ENCODE measurements at places on chromosomes 7 and 10.
A peak's percentile ranks its signal among the peaks of the same experiment; 100 is the strongest.

DNA sequence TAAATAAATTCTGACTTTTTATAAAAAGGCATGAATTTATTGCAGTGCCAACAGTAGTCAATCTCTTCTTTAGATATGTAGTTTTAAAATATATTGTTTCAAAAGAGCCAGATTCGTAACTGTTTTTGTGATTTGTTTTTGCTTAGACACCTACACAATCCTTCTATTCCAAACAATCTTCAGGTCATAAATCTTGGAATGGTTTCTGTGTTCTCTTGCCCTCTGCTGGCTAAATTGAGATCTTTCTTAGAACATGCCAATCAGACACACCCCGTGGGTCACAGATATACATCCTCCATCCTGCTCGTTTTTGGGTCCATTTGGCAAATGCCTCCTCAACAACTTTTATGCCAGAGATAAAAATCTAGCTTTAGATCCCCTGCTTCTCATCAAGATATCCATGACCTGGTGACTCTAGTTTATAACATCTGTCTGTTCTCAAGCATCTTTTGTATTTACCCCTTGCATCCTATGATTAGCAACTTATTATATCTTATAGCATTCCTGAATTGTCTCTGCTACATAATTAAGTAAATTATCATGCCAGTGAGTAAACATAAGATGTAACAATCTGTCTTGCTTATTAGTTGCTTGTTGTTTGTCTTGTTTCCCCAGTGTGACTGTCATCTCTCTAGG lies 35.3 kb upstream of the IFRD1 start:
- peak; percentile 65 for DNase-seq

DNA sequence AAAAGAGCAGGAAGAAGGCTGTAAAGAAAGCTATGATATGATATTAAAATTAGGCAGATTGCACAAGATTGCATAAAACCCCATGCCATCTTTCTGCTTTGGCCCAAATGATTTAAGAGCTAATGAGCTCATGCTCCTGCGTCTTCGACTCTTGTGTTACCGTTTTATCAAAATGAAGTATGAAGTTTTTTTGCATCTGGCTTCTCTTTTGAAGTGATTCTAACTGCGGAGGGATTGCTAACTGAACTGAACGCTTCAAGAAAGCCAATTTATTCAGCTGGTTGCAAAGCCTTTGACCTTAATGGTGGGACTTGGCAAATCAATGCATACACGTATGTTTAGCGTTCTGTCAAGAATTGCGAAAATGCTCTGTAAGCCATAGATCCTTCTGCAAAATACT lies 282.9 kb downstream of the TWIST1 start:
- DNase-seq, result no peak

DNA sequence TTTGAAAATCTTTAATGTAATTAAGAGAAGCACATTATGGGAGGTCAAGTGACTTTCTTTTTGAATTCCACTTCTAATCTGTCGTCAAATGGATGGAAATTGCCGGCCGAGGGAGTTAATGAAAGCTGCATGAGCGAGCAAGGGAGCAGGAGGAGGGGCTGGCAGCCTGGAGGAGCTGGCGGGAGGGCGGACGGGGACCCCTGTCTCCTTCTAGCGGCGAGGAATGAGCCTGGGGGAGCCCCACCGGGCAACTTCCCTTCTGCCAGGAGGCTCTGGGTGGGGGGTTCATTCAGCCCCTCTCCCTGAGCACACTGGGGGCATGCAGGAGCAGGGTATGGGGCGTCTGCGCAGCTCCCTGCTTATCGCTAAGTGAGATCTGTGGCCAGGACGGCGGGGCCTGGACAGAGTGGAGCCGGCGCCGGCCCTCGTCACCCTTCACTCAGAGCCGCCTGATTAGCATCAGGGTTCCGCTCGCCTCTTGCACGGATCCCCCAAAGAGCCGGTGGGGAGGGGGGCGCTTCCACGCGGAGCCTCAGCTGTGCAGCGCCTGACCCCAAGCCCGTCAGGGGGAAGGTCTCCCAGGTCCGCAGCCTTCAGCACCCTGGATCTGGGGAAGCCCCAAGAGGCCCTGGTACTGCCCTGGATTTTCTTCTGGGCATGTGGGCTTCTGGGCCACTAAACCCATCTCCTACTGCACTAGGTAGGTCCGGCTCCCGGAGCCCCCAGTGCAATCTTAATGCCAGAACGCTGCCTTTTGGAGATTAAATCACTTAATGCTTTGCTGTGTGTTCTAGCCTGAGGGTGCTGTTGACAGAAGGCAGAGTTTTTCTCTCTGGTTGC lies 680.8 kb downstream of the LRMDA start:
- no peak for DNase-seq

GRCh38 chr10:71520042-71520441 lies 123.3 kb downstream of the CDH23 start:
- DNase-seq, result no peak

DNA sequence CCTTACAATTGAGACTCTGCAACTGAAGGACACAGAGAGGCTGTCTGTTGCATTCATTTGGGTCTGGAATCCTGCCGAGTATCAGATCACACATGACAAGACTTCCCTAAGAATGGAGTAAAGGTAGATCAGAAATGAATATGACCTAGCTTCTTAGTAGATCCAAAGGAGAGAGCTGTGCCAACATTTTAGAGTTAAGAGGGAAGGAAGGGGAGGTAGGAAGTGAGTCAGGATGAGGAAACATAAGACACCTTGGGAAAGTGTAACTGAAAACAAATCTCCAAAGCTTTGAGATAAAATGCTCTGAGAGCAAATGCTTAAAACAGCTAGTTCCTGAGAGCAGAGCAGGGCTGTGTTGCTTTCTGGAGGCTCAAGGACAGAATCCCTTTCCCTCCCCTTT lies 6.1 kb upstream of the SLC25A13 start:
- no peak for DNase-seq

- peak; percentile 58 for DNase-seq
Observed at GRCh38 chr7:112416127-112416526, 34.1 kb upstream of the IFRD1 start.

DNA sequence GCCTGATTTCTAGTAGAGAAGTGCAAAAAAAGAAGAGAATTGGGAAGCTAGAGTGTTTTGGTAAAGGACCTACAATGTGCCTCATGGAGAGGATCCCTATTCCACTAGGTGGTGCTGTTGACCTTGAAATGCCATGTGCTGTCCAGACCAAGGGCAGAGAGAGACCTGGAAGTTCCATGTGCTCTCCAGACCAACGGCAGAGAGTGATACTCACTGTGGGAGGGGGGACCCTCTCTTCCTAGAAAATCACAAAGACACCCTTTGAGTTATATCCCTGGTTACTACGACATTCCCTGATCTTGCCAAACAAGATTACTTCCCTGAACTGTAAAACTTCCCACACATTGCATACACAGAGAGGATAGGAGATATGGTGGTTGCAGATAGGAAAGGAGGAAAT lies 212.7 kb upstream of the ZNF804B start:
- peak; percentile 12 for DNase-seq

- DNase-seq, result peak; percentile 67
Observed at GRCh38 chr10:102718220-102718619, 3.8 kb downstream of the SFXN2 start.

- DNase-seq, result no peak
Observed at GRCh38 chr10:51881213-51881612, 181.8 kb upstream of the CSTF2T start.

GRCh38 chr7:149791-150636 lies 42.4 kb upstream of the FAM20C start:
- no peak for DNase-seq

GRCh38 chr10:110857265-110858171 lies 14.2 kb upstream of the PDCD4 start:
- peak; percentile 54 for DNase-seq

- DNase-seq, result no peak
Observed at GRCh38 chr7:68866200-68866570, 732.1 kb upstream of the AUTS2 start.

GRCh38 chr7:71695186-71695585 lies 563.2 kb downstream of the GALNT17 start:
- no peak for DNase-seq

- no peak for DNase-seq
Observed at GRCh38 chr7:22786290-22786932, 36.2 kb downstream of the TOMM7 start.

DNA sequence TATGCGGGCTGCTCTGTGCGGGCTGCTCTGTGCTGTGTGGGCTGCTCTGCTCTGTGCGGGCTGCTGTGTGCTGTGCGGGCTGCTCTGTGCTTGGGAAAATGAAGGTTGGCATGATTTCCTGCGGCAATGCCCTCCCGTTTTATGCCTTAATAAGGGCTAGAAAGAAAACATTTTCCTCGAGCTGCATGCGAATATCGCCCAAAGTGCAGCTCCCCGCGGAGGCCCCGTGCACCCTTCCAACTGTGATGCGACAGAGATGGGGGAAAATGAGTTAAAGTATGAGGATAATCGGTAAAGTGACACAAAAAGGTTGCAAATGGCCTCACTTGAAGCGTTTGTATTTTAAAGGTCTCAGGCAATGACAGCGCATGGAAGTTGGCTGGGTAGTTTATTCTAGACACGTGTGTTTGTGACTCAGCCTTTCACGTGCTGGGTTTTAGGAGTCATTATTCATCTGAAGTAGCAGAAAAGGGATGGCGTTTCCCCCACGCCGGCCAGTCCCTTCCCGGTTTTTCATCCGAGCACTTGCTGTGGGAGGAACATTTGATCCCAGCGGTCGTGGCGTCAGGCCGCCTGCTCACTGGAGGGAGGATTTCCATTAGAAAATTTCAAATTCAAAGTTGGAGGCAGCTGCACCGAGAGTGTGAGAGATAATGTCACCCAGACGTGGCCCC lies 220.7 kb downstream of the ADARB2 start:
- DNase-seq, result no peak

DNA sequence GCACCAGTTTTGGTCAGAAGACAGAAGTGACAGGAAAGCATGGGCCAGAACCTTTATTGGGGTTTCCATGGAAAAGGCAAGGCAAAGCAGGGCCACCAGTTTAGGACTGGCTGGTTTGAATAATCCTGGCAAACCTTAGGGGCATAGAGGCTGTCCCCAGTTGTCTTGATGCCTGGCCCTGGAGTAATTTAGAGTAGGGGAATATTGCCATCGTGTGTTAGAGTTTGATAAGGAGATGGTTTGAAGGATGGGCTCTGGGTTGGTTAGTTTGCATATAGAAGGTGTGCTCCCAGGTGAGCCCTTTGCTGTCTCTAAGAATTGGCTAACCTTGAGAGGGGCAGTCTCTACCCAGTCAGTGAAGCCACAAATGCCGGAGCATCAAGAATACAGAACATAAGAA lies 79.6 kb downstream of the ZNF777 start:
- DNase-seq, result no peak

- peak; percentile 85 for DNase-seq
Observed at GRCh38 chr7:106345421-106346166, 60.8 kb upstream of the NAMPT start.

- peak; percentile 47 for DNase-seq
Observed at GRCh38 chr10:103709341-103709920, 145.9 kb downstream of the SH3PXD2A start.

DNA sequence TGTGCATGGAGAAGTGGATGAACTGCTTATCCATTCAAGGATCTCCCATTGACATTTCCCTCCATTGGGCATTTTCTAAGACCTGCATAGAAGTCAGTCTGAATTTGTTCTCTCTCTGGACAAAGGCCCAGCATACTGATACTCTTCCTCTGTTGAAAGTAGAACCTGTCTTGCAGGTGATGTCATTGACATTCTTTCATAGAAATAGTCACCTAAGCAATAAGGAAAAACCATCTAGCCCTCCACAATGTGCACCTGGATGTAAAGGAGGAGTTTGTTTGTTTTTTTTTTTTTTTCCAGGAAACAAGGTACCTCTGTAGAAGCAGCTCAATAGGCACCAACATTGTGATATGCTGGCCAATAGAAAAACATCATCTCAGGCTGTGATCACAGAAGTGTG lies 150.4 kb downstream of the DPY19L1 start:
- DNase-seq, result no peak

DNA sequence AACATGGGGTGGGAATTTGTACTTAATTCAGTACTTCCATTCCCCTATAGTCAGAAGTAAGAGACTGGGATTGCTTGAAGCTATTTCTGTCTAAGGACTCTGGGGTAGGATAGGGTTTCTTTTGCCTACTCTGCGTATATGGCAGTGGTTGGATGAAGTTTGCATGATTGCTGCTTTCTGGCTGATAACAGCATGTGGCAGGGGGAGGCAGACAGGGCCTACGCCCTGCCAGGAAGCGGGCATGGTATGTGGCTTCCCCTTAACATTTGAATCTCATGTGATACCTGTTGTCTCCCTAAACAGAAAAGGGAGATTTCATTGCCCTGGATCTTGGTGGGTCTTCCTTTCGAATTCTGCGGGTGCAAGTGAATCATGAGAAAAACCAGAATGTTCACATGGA lies 57.1 kb downstream of the TACR2 start:
- DNase-seq, result no peak

GRCh38 chr7:91140286-91140685 lies 123.9 kb upstream of the FZD1 start:
- DNase-seq, result no peak

GRCh38 chr7:143882604-143883078 lies 19.3 kb downstream of the TCAF1 start:
- peak; percentile 78 for DNase-seq

DNA sequence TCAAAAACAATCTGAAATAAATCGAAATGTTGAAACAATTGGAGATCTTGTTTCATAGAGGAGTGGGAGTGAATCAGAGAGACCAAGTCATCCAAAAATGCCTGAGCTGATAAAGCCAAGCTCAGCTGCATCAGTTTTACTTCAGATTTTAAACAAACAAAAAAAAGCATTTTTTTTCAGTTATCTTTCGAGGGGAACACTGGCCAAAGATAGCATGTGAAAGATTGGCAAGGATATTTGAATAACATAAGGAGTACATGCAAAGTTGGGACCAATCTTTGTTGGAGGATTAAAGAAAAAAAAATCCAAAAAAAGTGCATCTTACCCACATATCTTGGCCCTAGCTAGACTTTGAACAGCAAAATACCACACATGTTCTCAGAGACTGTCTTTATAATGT lies 47.2 kb downstream of the RHOBTB1 start:
- DNase-seq, result peak; percentile 28

- peak; percentile 97 for DNase-seq
Observed at GRCh38 chr10:24974976-24975375, 22.6 kb upstream of the PRTFDC1 start.

- no peak for DNase-seq
Observed at GRCh38 chr10:46299536-46300369, 13.0 kb downstream of the ANTXRL start.

GRCh38 chr7:6306471-6306870 lies 34.0 kb upstream of the CYTH3 start:
- DNase-seq, result peak; percentile 85

GRCh38 chr7:140404565-140405065 lies 757 bp downstream of the RAB19 start:
- no peak for DNase-seq

DNA sequence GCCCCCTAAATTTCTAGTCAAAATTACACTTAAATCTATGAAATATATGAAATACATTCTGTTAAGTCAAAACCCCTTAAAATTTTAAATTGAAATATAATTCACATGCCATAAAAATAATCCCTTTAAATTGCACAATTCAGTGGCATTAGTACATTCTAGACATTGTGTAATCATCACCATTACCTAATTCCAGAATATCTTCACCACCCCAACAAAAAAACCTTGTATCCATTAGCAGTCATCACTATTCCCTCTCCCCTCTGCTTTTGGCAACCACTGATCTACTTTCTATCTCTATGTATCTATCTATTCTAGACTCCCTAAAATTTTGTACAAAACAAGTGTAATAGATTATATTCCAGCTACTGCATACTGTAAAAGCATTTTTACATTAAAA lies 261.2 kb downstream of the GLI3 start:
- peak; percentile 59 for DNase-seq

- no peak for DNase-seq
Observed at GRCh38 chr10:3036155-3037021, 31.0 kb upstream of the PFKP start.
